ENCODE measurements at places on chromosomes 1 and 21.

- no peak for DNase-seq
Observed at GRCh38 chr1:4627353-4627752, 27.1 kb upstream of the AJAP1 start.

- no peak for DNase-seq
Observed at GRCh38 chr1:167798952-167799351, 77.2 kb downstream of the MPZL1 start.

DNA sequence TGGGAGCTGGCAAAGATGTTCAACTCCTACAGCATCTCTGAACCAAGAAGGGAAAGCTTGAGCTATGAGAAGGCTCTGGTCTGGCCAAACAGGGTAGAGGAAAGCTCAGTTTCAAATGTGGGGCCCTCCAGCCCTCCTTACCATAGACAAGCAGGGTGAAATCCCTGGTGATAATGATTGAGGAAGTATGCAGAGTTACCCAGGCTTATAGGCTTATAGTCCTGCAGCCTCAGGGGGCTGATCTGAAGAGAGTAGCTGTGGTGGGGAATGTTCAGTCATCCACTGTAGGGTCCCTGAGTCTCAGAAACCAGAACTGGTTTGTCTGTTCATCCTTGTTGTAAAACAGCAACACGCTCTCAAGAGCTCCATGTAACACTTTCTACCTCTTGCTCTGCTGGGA is 19.8 kb upstream of the LY9 start:
- DNase-seq: no peak

DNA sequence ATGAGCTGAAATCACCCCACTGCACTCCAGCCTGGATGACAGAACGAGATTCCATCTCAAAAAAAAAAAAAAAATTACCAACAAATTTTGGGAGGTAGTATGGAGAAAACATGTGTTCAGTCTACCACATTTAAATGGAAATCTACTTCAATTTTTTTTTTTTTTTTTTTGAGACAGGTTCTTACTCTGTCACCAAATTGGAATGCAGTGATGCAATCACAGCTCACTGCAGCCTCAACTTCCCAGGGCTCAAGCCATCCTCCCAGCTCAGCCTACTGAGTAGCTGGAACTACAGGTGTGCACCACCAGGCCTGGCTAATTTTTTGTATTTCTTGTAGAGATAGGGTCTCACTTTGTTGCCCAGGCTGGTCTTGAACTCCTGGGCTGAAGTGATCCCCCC is 82.1 kb downstream of the GFI1 start:
- no peak for DNase-seq

DNA sequence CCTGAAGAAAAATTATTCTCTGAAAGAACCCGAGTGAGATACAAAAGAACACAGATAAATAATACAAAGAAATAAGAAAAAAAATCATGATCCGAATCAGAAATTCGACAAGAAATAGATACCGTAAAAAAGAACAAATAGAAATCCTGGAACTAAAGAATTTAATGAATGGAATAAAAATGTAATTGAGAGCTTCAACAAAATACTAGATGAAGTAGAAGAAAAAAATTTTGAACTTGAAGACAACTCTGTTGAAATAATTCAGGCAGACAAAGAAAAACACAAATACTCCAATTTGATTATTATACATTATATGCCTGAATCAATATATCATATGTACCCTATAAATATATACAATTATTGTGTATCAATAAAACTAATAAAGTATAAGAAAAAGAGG is 4.8 kb upstream of the OR6F1 start:
- DNase-seq: no peak

DNA sequence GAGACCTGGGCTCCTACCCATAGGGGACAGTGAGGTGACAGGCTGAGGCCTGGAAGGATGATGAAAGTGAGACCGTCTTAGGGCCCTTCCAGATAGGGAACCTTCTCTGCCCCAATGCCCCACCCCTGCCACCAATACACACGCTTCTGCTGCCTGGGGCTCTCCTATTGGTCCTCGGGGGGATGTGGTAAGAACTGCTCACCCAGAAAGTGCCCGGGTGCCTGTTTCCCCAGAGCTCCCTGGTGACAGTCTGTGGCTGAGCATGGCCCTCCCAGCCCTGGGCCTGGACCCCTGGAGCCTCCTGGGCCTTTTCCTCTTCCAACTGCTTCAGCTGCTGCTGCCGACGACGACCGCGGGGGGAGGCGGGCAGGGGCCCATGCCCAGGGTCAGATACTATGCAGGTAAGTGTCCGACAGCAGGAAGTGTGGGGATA is 948 bp downstream of the SEMA4A start:
- DNase-seq: no peak

- DNase-seq: no peak
Observed at GRCh38 chr1:213416461-213417224, 365.6 kb downstream of the RPS6KC1 start.

DNA sequence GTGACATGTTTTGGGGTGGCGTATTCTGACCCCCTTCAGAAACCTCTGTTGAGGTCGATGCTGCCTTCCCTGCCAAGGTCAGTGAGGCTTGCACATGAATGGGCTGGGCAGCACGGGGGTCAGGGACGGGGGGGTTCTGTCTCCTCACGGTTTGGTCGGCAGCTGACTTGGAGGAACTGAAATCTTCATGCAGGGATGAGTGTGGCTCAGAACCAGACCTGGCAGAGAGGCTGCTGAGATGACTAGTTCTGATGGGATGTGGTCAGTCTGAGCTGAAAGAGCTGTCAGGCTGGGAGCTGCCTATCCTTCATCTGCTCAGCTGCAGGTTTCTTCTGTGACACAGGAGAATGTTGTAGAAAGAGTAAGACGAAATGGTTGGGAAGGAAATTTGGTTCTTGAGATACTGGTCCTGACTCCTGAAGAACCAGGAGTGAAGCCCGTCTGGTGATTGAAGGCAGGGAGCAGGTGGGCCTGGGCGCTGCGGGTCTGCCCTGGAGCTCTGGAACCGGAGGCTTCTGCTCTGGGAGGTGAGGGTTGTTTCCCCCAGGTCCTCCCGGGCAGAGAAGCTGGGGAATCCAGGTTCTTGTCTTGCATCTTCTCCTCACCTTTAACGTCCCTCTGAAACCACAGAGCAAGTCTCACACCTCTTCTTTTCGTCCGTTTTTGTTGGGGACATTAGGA is 3.3 kb downstream of the SLX9 start:
- DNase-seq: no peak

DNA sequence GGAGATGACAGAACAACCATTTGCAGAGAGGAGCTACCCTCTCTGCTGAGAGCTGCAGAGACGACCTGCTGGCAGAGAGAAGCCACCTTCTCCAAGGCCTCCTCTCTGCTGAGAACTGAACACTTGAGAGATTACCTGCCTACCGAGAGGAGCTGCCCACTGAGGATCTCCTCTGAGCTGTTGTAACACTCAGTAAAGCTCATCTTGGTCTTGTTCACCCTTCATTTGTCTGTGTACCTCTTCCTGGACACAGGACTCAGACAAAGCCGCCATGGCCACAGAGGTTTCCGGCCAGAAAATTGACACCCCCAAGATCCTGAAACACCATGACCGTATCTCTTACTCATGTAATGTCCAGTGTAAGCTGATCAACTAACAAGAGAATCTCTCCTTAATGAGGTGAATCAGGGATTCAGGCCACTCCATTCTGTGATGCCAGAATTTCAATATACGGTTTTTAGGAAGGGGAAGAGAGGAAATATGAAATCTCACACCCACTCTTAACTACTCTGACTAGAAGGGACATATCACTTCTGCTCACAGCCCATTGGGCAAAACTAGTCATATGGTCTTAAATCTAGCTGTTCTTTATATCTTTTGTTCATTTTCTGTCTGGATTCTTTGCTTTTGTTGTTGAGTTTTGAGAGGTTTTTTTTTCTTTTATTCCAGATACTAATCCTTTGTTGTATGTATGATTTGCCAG is 83.8 kb downstream of the RHOU start:
- DNase-seq: no peak

GRCh38 chr1:31396633-31397351 is 16.2 kb upstream of the SERINC2 start:
- DNase-seq: no peak

DNA sequence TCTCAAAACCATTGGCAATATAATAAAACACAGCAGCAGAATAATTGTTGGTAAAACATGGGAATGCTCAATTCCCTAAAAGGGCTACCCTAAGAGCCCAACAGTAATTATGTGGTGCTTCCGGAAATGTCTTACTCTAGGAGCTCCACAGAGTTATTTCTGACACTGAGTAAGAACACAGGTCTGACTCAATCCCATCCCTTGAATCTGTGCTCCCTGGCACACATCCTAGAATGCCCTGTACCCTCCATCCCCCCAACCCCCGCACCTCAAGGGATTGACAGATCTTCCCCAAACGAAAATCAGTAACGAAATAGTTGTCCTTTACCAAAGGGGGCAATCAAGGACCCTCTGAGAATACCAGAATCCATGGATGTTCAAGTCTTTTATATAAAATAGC is 71.9 kb downstream of the SMYD2 start:
- DNase-seq: no peak

GRCh38 chr1:197438010-197438790 is 170.1 kb downstream of the CRB1 start:
- no peak for DNase-seq

- DNase-seq: no peak
Observed at GRCh38 chr1:150567341-150567716, 12.1 kb downstream of the MCL1 start.

- no peak for DNase-seq
Observed at GRCh38 chr1:87077959-87078639, 163.7 kb downstream of the HS2ST1 start.

GRCh38 chr21:39161064-39161463 is 22.2 kb downstream of the PSMG1 start:
- DNase-seq: no peak

GRCh38 chr1:92363401-92363800 is 64.5 kb downstream of the RPAP2 start:
- no peak for DNase-seq

DNA sequence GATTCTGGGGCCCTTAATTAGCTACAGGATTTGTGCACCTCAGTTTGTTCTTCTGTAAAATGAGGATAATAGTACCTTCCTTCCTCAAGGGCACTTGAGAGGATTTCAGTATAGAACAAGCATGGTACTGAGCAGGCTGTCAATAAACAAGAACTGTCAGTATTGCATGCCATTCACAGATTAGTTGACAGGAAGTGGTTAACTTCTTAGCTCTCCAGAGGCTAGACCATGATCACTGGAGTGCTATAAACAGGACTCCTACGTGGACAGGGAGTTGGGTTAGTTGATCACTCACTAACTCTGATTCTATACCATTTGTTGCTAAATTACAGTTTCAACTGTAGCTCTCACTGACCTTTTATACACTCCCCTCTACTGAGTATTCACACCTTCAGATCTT is 126.2 kb upstream of the DAB1 start:
- no peak for DNase-seq

DNA sequence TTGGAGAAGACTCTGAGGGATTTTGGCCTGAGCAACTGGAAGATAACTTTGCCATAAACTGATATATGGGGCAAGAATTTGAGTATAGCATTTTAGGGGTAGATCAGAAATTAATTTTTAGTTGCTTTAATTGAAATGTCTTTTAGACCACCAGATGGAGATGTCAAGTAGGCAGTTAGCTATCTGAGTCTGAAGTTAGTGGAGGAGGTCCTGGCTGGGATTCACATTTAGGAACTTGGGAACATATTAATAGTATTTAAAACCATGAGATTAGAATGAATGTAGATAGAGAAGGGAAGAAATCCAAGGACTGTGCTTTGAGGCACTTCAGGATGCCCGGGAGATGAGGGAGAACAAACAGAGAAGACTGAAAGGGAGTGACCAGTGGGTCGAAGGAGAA is 32.6 kb downstream of the SLC44A3 start:
- DNase-seq: no peak

DNA sequence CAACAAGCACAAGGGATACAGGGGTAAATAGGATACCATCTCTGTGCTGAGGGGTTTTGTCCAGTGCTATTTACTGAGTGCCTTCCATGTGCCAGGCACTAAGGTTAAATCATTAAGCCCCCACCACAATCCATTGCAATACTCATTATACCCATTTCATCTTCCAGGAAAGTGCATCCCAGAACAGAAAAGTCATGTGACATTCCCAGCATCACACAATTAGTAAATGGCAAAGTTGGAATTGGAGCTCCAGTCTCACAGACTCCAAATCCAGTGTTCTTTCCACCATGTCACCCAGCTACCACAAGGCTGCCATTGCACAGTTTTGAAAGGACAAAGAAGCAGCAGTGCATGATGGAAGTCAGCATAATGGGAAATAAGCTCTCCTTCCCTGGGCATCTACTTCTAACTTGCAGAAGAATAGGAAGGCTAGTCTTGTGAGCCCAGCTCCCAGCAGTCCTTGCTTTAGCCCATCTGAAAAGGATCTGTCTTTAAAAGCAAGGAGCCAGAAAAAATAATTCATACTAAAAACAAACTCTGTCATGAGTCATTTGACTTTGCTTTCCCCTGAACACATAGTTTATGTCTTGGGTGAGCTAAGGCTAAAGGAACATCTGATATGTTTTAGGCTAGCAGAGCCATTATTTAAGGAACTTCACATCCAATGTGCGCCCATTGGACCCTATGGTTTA is 111.4 kb upstream of the HOOK1 start:
- DNase-seq: no peak

- DNase-seq: no peak
Observed at GRCh38 chr1:12078938-12079861, 16.1 kb downstream of the TNFRSF8 start.

- DNase-seq: no peak
Observed at GRCh38 chr21:37319551-37319950, 47.0 kb upstream of the DYRK1A start.

- no peak for DNase-seq
Observed at GRCh38 chr1:15020943-15021745, 132.4 kb upstream of the TMEM51 start.

DNA sequence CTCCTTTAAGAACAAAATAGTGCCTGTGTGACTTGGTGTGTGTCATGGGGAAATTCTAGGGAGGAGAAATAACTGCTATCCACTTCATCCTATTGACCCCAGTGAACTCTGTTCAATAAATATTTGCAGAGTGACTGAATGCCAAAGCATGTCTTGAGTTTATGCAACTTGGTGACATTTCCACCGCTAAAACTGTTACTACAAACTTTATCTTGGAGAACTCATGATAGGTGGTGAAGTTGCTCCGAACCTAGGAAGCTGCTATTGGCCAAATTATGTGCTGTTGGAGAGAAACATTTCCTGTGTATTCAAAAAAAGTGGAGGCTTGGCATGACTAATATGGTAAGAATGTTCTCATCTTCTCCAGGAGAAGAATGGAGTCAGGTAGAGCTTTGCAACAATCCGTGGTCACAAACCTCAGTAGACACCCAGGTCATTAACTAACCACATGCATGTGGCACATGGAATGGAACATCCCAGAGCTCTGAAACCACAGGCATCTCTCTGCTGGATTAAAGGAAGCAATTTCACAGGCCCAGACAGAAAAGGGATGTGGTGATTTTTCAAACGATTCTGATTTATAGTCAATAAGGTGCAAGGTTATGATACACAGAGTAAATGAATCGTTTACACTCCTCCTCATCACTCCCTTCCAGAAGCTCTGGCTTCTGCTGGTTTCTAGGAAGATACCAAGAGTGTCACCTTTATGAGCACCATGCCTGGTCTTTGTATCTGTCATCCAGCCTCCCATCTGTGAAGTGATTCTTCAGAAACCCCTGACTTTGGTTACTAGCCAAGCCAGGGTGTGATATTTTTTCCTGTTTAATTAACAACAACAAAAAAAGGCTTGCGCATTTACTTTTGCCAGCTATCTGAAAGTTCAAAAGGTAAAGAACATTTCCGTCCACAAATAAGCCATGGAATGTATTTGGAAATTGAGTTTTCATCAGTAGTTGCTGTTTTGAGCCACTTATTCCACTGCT is 361.1 kb downstream of the TGFB2 start:
- no peak for DNase-seq

- no peak for DNase-seq
Observed at GRCh38 chr1:220796530-220796929, 9.8 kb downstream of the MTARC1 start.
